ENCODE measurements at places on chromosomes 3 and 15. TPM values are rescaled to one million over a fixed set of nuclear protein-coding genes. Genes with fewer than 3 reads are reported as not detected.

DNA sequence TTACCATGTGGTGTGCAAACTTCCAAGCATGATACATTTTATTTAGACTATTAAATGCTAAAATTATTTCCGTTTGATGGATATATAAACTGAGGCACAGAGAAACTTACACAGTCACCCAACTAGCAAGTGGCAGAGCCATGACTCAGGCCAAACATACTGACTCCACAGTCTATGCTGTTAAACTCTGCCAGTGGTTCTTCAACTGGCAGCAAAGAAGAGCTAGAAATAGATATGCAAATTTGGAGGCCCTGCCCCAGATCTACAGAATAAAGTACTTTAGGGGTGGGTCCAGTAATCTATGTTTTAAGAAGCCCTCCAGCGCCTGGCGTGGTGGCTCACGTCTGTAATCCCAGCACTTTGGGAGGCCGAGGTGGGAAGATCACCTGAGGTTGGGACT is 400.0 kb downstream of the FOXP1 start:
- no peak for DNase-seq

DNA sequence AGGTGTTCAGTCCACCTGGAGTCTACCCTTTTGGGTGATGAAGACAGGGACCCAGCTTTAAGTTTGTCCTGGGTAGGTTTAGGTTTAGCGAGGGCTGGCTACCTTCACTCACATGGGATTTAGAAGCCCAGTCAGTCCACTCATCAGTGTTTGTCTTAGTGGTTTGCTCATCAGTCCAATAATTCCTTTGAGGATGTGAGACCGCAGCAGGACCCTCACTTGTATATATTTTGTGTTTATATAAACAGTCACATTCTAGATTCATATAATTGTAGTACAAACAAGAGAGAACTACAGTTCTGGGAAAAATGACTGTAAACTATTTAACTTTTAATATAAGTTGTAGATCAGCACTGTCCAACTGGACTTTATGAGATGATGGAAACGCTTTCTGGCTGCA is 18.2 kb downstream of the EFCC1 start:
- no peak for DNase-seq

- no peak for DNase-seq
These were observed 103.3 kb upstream of the SLC2A2 start for GRCh38 chr3:171129827-171130226.

DNA sequence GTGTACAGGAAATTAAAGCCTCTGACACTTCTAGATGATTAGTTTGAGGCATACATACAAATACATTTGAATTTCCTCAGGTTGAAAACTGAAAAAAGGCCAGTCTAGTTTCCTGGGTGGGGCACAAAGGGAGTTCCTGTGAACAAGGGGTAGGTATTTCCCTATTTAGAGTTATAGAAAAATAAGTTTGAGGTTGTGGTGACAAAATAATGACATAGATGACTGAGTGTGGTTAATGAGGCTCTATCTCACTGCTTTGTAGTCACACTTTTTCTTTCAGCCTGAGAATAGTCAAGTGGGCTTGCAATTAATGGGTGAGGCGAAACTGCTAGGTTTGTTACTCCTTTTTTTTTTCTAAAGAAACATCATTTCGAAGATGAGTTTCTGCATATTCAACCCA is 4.3 kb downstream of the SLCO3A1 start:
- DNase-seq, result peak; percentile 22

GRCh38 chr15:68525815-68526214 is 53.0 kb upstream of the CORO2B start:
- DNase-seq, result no peak

- DNase-seq, result no peak
These were observed 104.0 kb upstream of the SMAD3 start for GRCh38 chr15:66961407-66961884.

- no peak for DNase-seq
These were observed 742 bp upstream of the SEMA7A start for GRCh38 chr15:74434263-74435136.

DNA sequence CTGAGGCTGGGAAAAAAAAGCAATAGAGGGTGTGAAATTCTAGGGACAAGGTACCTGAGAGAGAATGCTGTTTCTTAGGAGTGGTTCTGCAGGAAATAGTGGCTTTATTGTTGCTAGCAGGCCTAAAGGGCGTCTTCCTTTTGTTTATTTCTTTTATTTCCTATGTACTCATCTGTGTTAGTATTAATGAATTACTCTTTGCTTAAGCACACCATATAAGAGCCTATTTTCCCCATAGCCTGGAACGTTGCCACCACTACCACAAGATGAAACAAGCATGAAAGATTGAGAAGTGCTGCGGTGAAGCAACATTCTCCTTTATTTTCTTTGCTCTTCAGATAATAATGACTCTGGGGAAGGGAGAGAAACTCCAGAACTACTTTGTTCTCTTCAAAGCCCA is 21.3 kb upstream of the GOLIM4 start:
- DNase-seq, result no peak

- no peak for DNase-seq
These were observed 3.2 kb downstream of the SHF start for GRCh38 chr15:45184562-45185041.

DNA sequence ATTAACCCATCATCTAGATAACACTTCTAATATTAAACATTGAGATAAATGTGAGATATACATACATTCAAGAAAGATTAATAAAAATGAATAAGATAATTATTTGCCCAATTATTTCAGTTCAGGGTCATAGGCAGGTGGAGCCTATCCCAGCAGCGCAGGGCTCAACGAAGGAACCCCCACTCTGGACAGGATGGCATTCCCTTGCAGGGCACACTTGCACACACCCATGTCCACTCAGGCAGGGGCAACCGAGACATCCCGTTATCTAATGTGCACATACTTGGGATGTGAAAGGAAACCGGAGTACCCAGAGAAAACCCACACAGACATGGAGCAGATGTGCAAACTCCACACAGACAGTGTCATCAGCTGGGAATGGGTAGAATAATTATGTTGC is 175.4 kb upstream of the CMC1 start:
- DNase-seq, result no peak

- DNase-seq, result no peak
These were observed 121.3 kb downstream of the CD47 start for GRCh38 chr3:107969525-107969924.

- no peak for DNase-seq
These were observed 212.5 kb upstream of the UBE2E1 start for GRCh38 chr3:23592961-23593931.

DNA sequence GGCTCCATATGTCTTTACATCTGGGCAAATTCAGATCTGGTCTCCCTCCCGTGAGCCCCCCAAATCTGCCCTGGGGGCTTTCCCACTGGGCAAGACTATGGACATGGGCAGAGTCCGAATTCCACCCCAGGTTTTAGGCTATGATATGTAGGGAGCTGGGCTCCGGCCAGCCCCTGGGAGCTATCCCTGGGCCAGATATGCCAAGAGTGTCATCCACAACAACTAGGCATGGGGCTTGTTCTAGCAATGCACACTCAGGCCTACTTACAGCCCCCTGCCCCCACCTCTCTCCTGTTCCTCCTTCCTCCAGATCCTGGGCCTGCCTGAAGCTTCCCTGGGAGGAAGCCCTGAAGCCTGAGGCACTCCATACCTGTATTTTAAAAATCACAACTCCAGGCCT is 622 bp downstream of the XIRP1 start:
- no peak for DNase-seq

DNA sequence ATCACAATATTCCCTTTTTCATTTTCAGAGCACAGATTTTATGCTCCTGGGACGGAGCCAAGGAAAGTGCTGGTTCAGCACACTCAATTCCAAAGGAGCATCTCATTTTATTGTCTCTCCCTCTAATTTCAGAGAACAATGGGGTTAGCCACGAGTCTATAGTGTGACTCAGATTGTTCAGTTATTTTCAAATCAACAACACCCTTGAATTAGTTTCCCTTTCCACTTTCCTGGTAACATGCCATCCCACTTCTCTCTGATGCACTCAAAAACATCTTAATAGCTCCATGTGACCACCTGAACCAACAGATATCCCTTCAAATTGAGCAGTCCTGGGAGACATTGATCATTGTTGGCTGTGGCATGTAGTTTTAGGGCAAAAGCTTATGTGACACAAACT is 389.7 kb upstream of the MDFIC2 start:
- DNase-seq, result no peak

DNA sequence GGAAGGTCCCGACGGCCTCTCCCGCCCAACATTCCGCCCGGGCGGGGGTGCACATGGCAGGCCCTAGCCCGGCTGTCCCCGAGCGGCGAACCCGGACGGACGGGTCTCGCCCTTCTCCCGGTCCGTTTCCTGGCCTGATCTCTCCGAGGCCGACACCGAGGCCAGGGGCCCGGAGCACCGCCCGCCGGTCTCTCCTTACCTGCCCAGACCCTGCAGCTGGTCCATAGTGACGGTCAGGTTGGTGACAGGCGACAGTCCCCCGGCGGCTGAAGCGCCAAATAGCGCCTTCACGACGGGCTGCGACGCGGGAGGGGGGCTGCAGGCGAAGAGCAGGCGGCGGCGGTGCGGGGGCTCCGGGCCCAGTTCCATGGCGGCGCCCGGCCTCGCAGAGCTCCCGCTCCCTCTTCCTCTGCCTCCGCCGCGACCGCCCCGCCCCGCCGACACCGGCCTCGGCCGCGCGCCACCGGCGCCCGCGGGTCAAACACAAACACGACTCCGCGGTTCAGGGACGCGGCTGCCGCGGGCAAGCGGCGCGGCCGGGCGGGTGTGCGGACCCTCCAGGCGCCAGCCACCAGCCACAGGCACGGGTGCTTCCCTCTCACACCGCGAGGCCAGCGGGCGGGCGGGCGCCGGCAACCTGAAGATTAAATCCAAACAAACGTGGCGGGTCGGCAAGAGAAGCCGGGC is 495 bp downstream of the CDC25A start:
- peak; percentile 63 for DNase-seq

DNA sequence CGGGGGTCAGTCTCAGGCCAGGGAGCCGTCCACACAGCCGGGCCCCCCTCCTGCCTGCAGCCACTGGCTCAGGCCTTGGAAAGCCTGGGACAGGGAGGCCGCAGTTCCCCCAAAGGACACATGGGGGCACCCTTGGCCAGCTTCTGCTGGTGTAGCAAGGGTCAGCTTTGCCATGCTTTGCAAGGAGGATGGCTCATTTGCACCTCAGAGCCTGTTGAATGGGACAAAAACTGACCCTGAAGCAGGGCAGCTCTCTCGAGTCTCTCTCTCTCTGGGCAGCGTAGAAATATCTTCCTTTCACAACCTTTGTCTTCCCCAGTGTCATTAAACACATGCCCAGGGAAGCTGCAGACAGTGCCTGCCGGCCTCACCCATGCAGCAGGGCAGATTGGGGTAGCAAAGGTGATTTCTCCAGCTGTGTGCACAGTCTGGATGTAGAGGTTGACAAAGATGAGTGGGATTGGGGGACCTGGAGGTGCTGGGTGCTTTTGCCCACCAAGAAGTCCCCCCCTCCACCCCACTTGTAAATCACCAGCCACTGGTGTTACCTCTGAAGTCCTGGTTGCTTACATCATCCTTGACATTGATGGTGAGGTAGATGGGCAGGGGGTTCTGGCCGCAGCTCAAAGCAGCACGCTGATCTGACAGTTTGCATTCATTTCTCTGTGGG is 17.4 kb upstream of the EHD4 start:
- DNase-seq, result peak; percentile 78

GRCh38 chr3:25723802-25724201 is 59.1 kb upstream of the TOP2B start:
- DNase-seq, result no peak

DNA sequence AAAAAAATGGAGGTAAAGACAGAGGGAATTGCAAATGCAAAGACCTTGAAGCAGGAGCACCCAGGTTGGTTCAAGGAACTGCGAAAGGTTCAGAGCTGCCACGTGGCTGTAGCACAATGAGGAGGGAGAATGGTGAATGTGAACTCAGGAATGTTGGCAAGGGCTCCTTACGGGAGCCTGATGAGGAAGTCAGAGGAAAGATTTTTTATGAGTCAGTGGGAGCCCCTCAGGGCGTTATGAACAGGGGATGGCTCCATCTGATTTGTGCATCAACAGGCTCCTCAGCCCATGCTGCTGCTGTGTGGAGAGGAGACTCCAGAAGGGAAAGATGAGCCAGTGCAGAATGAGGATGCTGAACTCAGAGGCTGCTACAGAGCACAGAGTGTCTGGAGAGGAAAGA is 194.4 kb downstream of the ARRDC4 start:
- no peak for DNase-seq

DNA sequence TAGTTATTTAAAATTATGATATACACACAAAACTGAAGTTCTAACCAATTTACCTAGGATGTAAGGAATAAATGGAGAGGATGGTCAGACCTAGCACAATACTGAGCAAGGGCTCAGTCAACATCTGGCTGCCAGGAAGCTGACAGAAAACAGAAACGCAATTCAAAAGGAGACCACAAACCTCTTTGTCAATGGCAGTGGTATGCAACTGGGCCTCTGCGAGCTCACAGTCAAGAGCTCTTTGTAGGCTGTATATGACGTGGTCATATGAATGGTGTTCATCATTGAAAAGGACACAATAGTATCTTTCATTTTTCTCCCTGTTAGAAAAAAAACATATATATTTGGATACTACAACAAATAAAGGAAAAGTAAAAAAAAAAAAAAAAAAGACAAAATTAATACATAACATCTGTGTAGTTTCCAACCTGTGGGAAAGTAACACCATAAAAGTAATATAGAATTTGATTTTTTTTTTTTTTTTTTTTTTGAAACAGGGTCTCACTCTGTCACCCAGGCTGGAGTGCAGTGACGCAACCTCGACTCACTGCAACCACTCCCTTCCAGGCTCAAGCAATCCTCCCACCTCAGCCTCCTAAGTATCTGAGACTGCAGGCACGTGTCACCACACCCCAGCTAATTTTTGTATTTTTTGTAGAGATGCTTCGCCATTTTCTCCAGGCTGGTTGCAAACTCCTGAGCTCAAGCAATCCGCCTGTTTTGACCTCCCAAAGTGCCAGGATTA is 37.9 kb downstream of the UBR1 start:
- DNase-seq, result no peak

DNA sequence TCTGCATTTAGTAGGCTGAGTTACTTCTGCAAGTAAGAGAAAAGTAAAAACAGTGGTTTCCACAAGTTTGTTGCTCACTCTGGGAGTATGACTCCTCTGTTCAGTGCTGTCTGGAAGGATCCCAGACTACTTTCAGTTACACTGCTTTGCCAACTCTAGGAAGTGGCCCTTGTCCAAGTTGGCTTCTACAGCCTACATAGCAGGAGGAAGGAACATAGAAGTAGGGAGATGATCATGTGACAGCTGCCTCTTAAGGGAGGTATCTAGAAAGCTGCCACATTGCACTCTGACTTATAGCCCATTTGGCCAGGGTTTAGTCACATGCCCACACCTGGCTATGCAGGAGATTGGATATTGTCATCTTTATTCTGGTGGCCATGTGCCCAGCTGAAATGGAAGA is 298.1 kb downstream of the NSUN3 start:
- DNase-seq, result no peak

- no peak for DNase-seq
These were observed 14.4 kb downstream of the ATP13A3 start for GRCh38 chr3:194472290-194472920.

The REC114 gene
- not detected for total RNA-seq

The SERINC4 gene
- 0.14 TPM for total RNA-seq

The THUMPD3 gene
- 62.5 TPM for total RNA-seq

The CLSTN2 gene
- not detected for total RNA-seq

The CHRD gene
- not detected for total RNA-seq

The CCNB2 gene
- 58.7 TPM for total RNA-seq

The OCA2 gene
- total RNA-seq, result not detected

The MINAR1 gene
- 0.33 TPM for total RNA-seq

The AMT gene
- 0.42 TPM for total RNA-seq

The GOLGA8G gene
- not detected for total RNA-seq

The RASL12 gene
- not detected for total RNA-seq

The PLSCR5 gene
- total RNA-seq, result not detected

Data from activated naive CD8-positive, alpha-beta T cell treated with anti-CD3 and anti-CD28 coated beads for 36 hours (primary cell).